Erythroblast (primary cell): ENCODE measurements at places on chromosomes 16 and 17.

GRCh38 chr17:604765-605164 is 109.9 kb downstream of the VPS53 start:
- no peak for DNase-seq

GRCh38 chr17:8896641-8897635 is 29.5 kb upstream of the PIK3R6 start:
- no peak for DNase-seq

GRCh38 chr17:70938336-70938735 is 769.0 kb downstream of the KCNJ2 start:
- no peak for DNase-seq

GRCh38 chr17:45394913-45395568 is 37.6 kb downstream of the ARHGAP27 start:
- peak; percentile 71 for DNase-seq

DNA sequence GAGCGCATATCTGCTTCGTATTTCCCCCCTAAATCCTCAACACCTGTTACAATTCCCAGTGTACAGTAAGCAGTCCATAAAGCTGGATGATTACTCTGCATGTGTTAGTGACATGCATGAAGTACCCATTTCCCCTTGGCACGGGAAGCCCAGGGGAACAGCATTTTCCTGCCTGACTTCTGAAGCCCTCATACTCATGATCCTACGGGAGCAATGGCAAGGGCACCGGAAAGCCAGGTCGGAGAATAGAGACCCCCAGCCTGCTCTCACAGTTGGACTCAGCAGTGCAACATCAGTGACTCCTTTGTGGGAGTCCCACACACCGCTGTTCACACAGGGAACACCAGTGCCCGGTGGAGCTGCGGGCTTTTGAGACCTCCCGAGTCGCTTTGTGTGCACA is 336.9 kb downstream of the CDH13 start:
- DNase-seq = no peak

DNA sequence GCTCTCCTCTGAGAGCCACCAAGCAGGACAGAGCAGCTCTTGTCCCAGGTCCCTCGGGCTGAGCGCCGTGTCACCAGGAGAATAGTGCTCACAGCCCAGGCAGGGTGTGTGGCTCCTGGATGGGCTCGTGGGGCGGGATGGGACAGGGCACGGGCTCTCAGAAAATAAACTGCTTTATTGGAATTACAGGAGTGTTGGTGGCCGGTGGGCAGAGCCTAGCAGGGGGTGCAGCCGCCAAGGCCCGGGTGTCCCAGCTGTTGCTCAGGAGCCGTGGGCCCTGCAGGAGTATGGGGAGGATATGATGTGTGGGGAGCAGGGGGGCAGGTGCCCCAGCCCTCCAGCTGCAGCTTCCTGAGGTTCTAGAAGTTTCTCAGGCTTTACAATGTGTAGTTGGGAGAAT is 17.1 kb downstream of the TELO2 start:
- no peak for DNase-seq

DNA sequence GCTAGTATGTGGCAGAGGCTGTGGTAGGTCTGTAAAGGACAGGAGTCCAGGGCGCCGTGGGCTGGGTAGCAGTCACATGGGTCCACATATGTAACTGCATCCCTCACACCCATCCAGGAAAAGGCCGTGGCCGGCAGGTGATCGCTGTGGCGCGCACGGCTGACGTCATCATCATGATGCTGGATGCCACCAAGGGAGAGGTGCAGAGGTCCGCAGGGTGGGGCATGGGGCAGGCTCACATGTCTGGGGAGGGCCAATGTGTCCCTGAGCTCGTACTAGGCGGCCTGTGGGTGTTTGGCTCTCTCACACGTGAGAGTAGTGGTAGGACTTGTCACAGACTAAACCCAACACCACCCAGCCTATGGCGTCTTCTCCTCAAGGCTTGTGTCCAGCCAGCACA is 9.0 kb upstream of the MYO15A start:
- DNase-seq = no peak

DNA sequence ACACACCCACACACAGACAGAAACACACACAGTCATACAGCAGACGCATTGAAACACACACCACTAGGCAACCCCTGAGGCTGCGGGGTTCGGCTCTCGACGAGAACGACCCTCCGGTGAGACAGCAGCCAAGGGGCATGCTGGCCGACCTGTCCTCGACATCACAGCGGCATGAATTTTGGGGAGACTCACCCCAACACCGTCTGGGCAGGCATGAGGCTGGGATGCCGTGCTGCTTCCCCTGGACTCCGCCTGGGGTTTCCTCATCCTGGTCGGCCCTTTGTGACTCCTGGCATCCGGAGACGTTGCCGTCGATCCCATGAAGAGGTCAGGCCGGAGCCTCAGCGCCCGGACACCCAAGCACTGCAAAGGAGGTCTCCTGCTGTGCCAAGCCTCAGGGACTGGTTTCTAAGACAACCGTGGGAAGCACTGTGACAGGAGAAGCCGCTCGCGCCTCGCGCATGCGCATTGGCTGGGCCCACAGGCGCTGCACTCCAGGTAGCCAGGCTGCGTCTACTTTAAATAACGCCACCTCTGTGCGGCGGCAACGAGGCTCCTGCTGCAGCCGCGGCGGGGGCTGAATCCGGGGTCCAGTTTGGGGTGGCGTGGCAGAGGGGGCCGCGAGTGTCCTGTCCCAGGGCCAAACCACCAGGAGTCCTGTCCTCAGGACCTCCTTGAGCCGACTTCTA is 13.8 kb upstream of the KCNJ18 start:
- no peak for DNase-seq

GRCh38 chr17:76260669-76261068 is 4.5 kb upstream of the UBALD2 start:
- no peak for DNase-seq

GRCh38 chr16:57679767-57680482 is 11.8 kb downstream of the ADGRG3 start:
- no peak for DNase-seq
